Stimulated activated naive B cell treated with anti-CD40 and anti-IgM and Interleukin-4, amounts not matched to agents 10 μg/mL and 1 μg/mL and 100 μg/mL, for 72 hours (primary cell): ENCODE measurements at places on chromosomes 6 and 20.

DNA sequence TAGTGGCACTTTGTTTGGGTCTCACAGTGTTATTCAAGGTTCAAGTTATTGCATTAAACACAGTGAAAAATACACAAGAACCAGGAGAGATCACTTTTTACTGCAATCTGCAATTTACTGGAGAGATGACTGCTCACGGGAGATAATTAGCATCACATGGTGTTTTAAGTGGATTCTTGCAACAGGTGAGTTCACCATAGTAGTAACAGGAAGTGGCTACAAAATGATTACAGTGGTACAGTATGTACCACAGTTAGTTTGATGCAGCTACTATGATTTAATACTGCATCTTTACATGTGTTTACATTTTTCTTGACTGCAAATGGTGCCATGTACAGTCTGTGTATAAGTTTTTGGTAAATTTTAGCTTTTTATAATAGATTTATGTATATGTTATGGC lies 96.5 kb upstream of the SCP2D1 start:
- H3K36me3 ChIP-seq: peaks cover 30% of the 10 kb centered on the region
- DNase-seq: no peak
- no peaks in the 10 kb centered on the region for H3K27me3 ChIP-seq
- no peak overlapping the region for H3K4me3 ChIP-seq

GRCh38 chr6:168206186-168206585 lies 113.4 kb downstream of the DACT2 start:
- H3K4me1 ChIP-seq: no peaks in the 10 kb centered on the region
- DNase-seq: no peak
- no peak overlapping the region for H3K27ac ChIP-seq
- H3K36me3 ChIP-seq: no peaks in the 10 kb centered on the region
- no peak overlapping the region for H3K4me3 ChIP-seq

- peak overlapping the region; percentile 97 for H3K27ac ChIP-seq
- no peak for DNase-seq
- peaks cover 43% of the 10 kb centered on the region for H3K36me3 ChIP-seq
- H3K27me3 ChIP-seq: no peaks in the 10 kb centered on the region
Measured at GRCh38 chr6:137866200-137866913, 702 bp upstream of the TNFAIP3 start.

- H3K27me3 ChIP-seq: no peaks in the 10 kb centered on the region
- no peaks in the 10 kb centered on the region for H3K4me1 ChIP-seq
- peaks cover 5% of the 10 kb centered on the region for H3K36me3 ChIP-seq
- H3K27ac ChIP-seq: no peak overlapping the region
- no peak for DNase-seq
Measured at GRCh38 chr6:116492331-116493067, 18.9 kb upstream of the CALHM5 start.

DNA sequence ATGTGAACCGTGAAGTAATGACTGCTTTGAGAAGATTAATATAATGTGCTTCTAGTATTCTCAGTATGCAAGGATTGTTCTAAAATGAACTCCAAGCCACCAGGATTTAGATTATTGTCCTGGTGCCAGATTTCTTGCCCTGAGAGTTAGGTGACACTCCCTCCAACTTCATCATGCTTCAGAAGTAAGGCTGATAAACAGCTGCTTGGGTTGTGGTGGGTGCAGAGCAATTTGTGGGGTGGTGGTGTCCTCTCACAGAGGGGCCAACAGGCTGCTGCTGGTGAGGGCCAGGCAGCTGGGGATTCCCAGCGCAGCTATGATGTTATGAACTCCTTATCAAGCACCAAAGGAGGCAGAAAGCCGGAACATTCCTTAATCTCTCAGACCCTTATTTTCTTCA lies 114.6 kb downstream of the MCHR2 start:
- H3K27me3 ChIP-seq: no peaks in the 10 kb centered on the region
- H3K4me3 ChIP-seq: no peak overlapping the region
- no peaks in the 10 kb centered on the region for H3K36me3 ChIP-seq
- no peak overlapping the region for H3K27ac ChIP-seq
- no peaks in the 10 kb centered on the region for H3K4me1 ChIP-seq

GRCh38 chr6:125377621-125378020 lies 75.9 kb upstream of the HDDC2 start:
- no peak for DNase-seq
- H3K27me3 ChIP-seq: peaks cover 9% of the 10 kb centered on the region
- H3K4me1 ChIP-seq: peaks cover 3% of the 10 kb centered on the region
- H3K4me3 ChIP-seq: no peak overlapping the region

- peaks cover 13% of the 10 kb centered on the region for H3K27me3 ChIP-seq
- H3K27ac ChIP-seq: no peak overlapping the region
- peaks cover 2% of the 10 kb centered on the region for H3K4me1 ChIP-seq
- no peak overlapping the region for H3K4me3 ChIP-seq
Measured at GRCh38 chr6:144278659-144279314, 6.3 kb upstream of the UTRN start.

GRCh38 chr6:27178860-27179259 lies 68.6 kb upstream of the PRSS16 start:
- peaks cover 11% of the 10 kb centered on the region for H3K36me3 ChIP-seq
- no peak overlapping the region for H3K27ac ChIP-seq
- no peak for DNase-seq
- H3K4me3 ChIP-seq: peak overlapping the region; percentile 97

- H3K4me3 ChIP-seq: no peak overlapping the region
- no peaks in the 10 kb centered on the region for H3K27me3 ChIP-seq
- no peak for DNase-seq
- peak overlapping the region; percentile 7 for H3K27ac ChIP-seq
Measured at GRCh38 chr6:41967312-41968287, 26.0 kb upstream of the CCND3 start.

GRCh38 chr6:106363401-106364138 lies 3.1 kb downstream of the CRYBG1 start:
- peaks cover 13% of the 10 kb centered on the region for H3K4me1 ChIP-seq
- H3K27me3 ChIP-seq: peaks cover 36% of the 10 kb centered on the region
- H3K36me3 ChIP-seq: no peaks in the 10 kb centered on the region
- DNase-seq: no peak
- H3K27ac ChIP-seq: no peak overlapping the region

DNA sequence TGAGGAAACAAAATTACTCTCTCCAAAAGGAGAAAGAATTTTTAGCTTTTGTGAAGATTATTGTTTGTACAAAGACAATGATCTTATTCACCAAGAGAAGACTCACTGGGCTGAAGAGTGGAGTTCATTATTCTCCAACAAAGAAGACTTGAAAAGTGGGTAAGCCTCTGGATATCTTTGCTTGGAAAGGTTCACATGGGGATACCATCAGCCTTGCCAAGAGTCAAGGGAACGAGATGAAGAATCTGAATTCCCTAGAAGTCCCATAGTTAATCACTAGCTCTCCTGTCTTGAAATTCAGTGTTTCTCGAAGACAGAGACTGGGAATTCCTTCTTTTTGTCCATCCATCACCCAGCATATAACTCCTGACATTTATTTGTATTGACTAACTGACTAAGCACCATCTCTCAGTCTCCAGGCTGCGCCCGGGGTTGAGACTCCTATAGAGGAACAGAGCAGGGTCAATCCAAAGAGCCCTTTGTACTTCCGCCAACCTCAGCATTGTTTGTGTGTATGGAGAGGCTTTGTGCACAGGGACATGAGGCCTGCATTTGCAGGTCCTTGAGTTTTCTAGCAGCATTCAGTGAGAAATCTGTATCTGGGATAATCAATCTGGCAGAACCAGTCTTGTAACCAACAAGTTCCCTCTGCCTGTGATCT lies 461.9 kb downstream of the KIF16B start:
- H3K4me1 ChIP-seq: peaks cover 67% of the 10 kb centered on the region
- no peak for DNase-seq
- H3K27me3 ChIP-seq: no peaks in the 10 kb centered on the region
- H3K27ac ChIP-seq: no peak overlapping the region

DNA sequence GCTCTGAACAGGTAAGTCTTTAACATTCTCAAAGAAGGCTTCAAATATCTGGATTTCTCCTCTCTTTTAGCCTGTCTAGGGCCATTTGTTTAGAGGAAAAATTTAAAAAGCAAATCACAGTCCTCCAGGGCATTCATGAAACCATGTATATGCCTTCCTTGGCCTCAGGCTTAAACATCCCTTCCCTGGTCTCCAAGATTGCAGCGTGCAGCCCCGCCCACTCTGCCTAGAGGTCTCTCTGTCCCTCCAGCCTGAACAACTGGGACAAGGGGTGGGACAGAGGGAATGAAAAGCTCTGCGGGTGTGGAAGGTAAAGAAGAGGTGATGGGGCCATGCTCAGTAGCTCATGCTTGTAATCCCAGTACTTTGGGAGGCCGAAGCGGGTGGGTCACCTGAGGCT lies 9.8 kb upstream of the CBFA2T2 start:
- peaks cover 11% of the 10 kb centered on the region for H3K4me1 ChIP-seq
- no peak overlapping the region for H3K27ac ChIP-seq
- no peak for DNase-seq
- H3K36me3 ChIP-seq: no peaks in the 10 kb centered on the region
- no peak overlapping the region for H3K4me3 ChIP-seq
- H3K27me3 ChIP-seq: no peaks in the 10 kb centered on the region

- H3K4me3 ChIP-seq: no peak overlapping the region
- peak overlapping the region; percentile 9 for H3K27ac ChIP-seq
Measured at GRCh38 chr6:34305982-34306708, 57.3 kb upstream of the SMIM29 start.

- DNase-seq: no peak
- H3K4me1 ChIP-seq: no peaks in the 10 kb centered on the region
- H3K27me3 ChIP-seq: no peaks in the 10 kb centered on the region
- H3K27ac ChIP-seq: no peak overlapping the region
Measured at GRCh38 chr6:115058414-115059211, 715.8 kb upstream of the HS3ST5 start.

DNA sequence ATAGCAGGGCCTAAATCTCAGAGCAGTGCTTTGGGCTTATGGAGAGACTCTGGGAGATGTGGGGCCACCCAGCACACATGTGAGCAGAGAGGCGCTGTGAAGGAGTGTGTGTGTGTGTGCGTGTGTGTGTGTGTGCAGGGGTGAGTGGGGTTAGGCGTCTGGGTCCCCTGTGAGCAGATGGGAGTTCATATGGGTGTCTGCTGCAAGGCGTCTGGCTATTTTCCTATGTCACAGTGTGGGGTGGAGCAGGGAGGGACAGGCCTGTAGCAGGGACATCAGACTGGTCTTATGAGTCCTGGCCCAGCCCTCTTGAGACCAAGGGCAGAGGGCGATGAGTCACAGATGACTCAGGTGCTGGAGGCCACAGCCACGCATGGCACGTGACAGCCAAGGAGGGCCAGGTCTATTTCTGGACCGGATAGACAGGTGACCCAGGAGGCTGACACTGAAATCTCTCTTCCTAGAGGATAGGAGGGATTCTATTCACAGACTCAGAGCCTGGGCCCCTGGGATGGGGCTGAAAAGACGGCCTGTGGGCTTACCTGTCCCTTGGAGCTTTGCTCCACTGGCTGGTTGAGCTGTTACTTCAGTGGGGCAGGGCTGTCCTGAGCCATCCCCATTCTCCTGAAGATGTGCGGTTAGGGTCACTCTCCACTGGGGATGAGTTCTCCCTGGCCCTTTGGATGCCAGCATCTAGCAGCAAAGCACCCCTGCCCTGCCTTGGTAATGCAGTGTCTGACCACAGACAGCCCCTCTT lies 28.9 kb downstream of the VEGFA start:
- H3K4me1 ChIP-seq: peaks cover 14% of the 10 kb centered on the region
- H3K4me3 ChIP-seq: no peak overlapping the region
- H3K36me3 ChIP-seq: no peaks in the 10 kb centered on the region
- no peak for DNase-seq

- H3K36me3 ChIP-seq: peaks cover 4% of the 10 kb centered on the region
- peak overlapping the region; percentile 94 for H3K27ac ChIP-seq
- peak overlapping the region; percentile 98 for H3K4me3 ChIP-seq
- peaks cover 74% of the 10 kb centered on the region for H3K4me1 ChIP-seq
- H3K27me3 ChIP-seq: no peaks in the 10 kb centered on the region
Measured at GRCh38 chr6:42047790-42048405, 2.4 kb upstream of the TAF8 start.

- no peak overlapping the region for H3K4me3 ChIP-seq
- no peak for DNase-seq
- peaks cover 70% of the 10 kb centered on the region for H3K4me1 ChIP-seq
- peaks cover 68% of the 10 kb centered on the region for H3K36me3 ChIP-seq
Measured at GRCh38 chr20:38075161-38075998, 41.8 kb downstream of the RPRD1B start.

DNA sequence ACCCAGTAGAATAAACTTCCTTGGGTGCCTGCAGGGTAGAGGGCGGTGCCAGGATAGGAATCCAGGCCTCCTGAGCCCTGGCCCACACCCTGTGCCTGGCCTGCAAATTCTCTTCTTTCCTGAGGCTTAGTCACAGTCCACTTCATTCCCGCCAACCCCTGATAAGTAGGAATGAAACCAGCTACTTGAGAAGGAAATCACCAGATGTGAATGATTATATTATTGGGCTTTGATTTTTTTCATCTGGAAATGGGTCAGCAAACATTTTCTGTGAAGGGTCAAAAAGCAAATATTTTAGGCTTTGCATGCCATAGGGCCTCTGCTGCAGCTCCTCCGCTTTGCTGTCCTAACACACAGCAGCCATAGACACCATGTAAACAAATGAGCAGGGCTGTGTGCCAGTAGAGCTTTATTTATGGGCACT lies 50.2 kb downstream of the STK35 start:
- H3K4me3 ChIP-seq: no peak overlapping the region
- no peak overlapping the region for H3K27ac ChIP-seq
- peaks cover 13% of the 10 kb centered on the region for H3K4me1 ChIP-seq
- H3K36me3 ChIP-seq: peaks cover 20% of the 10 kb centered on the region

DNA sequence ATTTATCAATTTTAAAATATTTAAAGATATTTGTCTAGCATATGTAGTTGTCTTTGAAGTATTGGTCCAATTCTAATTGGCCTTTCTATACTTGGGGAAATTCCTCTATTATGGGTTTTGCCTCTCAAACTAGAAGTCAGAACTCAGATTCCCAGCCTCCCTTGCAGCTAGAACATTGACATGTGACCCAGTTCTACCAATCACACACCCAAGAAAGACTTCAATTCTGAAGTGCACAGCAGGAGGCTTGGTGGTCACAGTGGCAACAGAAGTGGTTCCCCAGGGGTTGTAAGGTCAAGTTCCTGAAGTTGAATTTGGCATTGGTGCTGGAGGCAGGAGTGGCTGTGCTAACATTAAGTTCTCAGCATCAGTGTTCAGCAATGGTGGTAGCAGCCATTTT lies 14.8 kb upstream of the FKBP5 start:
- H3K4me1 ChIP-seq: no peaks in the 10 kb centered on the region
- no peaks in the 10 kb centered on the region for H3K36me3 ChIP-seq
- H3K27me3 ChIP-seq: no peaks in the 10 kb centered on the region
- no peak overlapping the region for H3K27ac ChIP-seq
- H3K4me3 ChIP-seq: no peak overlapping the region

DNA sequence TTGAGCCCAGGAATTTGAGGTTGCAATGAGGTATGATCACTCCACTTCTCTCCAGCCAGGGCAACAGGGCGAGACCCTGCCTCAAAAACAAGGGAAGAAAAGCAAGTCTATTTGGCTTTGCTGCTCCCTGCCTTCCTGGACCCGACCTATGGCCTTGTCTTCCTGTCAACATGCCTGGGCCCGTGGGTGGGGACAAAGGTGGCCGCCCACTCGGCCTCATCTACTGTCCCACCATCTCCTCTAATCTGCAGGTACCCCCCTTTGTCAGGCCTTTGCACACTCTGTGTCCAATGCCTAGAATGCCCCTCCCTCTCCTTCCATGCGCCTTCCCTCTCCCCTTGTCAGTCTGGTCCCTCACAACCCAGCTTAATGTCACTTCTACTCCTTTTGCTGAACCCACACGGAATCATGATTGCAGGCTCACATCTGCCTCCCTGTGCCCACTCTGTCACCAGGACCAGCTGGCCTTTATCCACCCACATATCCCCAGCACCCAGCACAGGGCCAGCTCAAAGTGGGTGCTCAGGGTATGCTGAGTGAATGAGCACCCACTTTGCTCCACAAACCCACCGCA lies 40.3 kb downstream of the MDFI start:
- no peak for DNase-seq
- peaks cover 8% of the 10 kb centered on the region for H3K36me3 ChIP-seq
- peaks cover 18% of the 10 kb centered on the region for H3K4me1 ChIP-seq
- peaks cover 11% of the 10 kb centered on the region for H3K27me3 ChIP-seq
- H3K4me3 ChIP-seq: no peak overlapping the region
